ENCODE measurements at places on chromosomes 4 and X.

DNA sequence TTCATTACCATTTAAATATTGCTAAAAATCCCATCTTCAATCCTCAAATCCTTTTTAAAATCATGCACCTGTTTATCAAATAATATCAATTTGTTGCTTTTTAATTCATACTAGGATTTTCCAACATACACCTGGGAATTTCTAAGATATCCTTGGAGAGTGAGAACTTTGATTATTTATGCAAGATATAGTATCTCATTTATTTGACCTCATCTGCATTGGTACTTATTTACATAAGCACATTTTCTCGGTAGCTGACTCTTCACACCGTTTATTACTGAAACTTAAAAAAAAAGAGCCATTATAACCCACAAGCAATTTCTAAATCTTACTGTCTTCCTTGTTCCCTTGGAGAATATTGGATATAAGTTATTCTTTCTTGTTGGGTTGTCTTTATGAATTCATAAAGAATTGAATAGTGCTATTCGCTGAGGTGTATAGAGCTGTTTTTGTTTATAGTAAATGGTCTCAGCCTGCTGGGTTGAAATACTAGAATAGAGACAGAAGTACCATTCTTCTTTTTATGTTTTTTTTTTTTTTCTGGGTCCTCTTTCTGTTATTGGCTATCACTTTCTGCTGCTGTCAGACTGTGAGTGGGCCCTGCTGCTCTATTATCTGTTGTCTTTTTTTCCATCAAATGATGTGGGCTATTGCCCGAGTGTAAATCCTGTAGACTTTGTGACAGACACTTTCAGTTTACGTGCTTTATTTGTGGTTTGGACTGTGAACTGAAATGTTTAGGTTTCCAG lies 2.9 kb downstream of the UGT8 start:
- no peak for DNase-seq

- no peak for DNase-seq
Observed at GRCh38 chr4:28250646-28251045, 1390.0 kb downstream of the STIM2 start.

- DNase-seq, result no peak
Observed at GRCh38 chr4:48331577-48332330, 9.6 kb upstream of the SLAIN2 start.

GRCh38 chr4:130124066-130124465 lies 1028.1 kb downstream of the C4orf33 start:
- no peak for DNase-seq

DNA sequence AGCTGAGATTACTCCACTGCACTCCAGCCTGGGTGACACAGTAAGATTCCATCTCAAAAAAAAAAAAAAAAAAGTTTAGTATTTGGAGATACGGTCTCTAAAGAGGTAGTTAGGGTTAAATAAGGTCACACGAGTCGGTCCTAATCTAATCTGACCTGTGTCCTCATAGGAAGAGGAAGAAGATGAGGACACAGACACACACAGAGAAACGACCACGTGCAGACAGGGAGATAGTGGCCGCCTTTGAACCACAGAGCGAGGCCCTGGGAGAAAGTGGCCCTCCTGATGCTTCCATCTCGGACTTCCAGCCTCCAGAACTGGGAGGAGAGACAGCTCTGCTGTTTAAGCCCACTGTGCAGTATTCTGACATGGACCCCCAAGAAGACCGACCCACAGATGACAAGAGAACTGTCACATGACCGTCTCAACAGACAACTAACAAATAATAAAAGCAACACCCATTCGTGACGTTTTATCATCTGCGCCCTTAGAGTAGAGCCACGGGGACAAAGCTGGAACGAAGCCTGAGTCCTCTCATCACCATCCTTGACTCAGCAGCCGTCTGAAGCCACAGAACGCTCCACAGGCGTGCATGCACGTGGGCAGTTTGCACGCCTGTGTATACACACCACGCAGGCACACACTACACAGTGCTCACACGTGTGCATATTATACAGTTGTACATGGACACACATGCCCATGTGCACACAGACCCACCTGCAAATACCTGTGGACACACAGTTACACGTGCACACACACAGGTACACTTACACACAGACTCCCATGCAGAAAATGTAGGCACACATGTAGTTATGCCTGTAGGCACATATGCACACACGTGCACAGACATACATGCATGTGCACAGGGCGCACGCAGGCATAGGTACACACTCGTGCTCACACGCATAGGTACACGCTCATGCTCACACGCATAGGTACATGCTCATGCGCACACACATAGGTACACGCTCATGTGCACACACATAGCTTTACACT lies 51.7 kb downstream of the FAM53A start:
- no peak for DNase-seq

DNA sequence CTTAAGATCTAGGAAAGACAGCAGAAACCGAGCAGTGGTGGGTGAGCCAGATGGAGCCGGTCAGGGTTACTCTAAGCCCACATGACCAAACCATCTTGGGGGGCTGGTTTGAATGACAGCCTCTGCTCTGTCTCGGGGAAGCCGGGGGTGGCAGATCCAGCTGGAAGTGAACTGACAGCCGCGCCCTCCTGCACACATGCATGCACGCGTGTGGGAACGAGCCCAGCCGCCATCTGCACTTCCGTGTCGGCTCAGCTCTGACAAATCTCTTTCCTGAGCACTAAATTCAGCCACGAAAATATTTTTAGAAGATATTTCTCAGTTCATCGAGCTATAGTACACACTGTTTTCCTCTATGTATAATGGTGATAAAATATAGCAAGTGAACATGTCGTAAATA lies 115.5 kb downstream of the DCTD start:
- DNase-seq, result no peak

GRCh38 chr4:32752962-32753361 lies 2032.8 kb downstream of the PCDH7 start:
- no peak for DNase-seq

- DNase-seq, result no peak
Observed at GRCh38 chr4:8221476-8221875, 22.4 kb downstream of the SH3TC1 start.

- DNase-seq, result no peak
Observed at GRCh38 chr4:123073650-123074049, 151.3 kb upstream of the NUDT6 start.

GRCh38 chrX:30904632-30905031 lies 15.6 kb upstream of the TAB3 start:
- DNase-seq, result no peak

- DNase-seq, result no peak
Observed at GRCh38 chrX:758917-759316, 128.3 kb downstream of the SHOX start.
